Effector CD8-positive, alpha-beta T cell (primary cell): ENCODE measurements at places on chromosomes 7 and 10.

- DNase-seq, result no peak
Observed at GRCh38 chr10:14125564-14125963, 205.2 kb downstream of the FRMD4A start.

- no peak for DNase-seq
Observed at GRCh38 chr7:27109466-27110185, 7.1 kb upstream of the HOXA2 start.

DNA sequence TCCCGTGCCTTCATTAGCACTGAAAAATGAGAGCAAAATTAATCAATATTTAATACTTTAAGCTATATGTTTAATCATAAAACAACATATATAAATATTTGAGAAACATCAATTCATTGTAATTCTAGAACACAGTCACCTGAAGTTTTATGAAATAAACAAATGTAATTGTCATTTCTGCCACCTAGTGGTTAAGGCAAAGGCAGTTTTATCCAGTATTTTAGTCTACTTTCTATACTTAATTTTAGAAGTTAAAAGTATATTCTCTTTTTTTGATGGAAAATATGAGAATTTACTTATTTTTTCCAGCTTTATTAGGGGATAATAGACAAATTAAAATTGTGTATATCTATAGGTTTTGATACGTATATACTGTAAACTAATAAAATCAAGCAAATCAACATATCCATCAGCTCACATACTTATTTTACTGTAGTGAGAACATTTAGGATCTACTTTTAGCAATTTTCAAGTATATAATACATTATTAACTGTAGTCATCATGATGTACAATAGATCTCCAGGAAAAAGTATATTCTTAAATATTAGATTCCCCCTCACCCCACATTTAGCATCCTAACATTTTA lies 16.9 kb downstream of the PCGF6 start:
- DNase-seq, result no peak

- DNase-seq, result no peak
Observed at GRCh38 chr10:122279725-122280141, 8.6 kb downstream of the BTBD16 start.

GRCh38 chr10:71281646-71282322 lies 37.3 kb upstream of the SLC29A3 start:
- DNase-seq, result no peak

- DNase-seq, result no peak
Observed at GRCh38 chr10:56547163-56547562, 186.1 kb upstream of the ZWINT start.

DNA sequence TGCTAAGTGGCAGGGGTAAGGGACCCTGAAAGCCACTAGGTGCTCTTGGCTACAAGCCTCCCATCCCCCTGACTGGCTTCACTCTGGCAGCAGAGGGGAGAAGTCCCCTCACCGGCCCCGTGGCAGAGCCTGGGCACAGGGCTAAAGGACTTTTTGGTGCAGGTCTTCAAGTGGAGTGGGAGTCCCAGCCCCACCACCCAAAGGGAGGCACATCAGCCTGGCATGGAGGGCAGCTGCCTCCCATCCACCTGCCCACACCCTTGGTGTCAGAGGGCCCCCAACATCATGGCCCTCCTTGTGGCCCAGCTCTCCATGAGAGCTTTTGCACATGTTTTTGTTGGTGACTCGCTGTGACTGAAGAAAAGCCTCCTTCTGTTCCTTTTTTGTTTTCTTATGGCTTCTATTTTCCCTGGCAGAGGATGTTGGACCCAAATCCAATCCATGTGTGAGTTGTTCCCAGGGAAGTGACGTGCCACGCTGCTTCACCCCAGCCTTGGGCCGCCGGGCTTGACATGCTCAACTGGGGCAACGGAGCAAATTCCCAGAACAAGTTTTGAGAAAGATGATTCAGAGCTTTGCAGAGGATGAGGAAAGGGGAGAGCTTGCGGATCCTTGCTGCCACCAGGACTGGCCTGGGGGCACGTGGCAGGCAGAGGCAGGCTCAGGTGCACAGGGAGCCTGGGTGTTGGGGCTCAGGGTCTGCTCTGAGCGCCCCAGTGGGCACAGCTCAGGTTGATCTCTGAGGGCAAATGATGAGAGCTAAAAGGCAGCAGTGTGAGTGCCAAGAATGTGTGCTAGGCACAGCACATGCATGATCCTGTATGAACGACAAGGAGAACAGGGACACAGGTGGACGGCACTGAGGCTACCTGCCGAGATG lies 1.9 kb upstream of the AEBP1 start:
- no peak for DNase-seq

GRCh38 chr10:103678178-103678526 lies 177.2 kb downstream of the SH3PXD2A start:
- DNase-seq, result peak; percentile 82

DNA sequence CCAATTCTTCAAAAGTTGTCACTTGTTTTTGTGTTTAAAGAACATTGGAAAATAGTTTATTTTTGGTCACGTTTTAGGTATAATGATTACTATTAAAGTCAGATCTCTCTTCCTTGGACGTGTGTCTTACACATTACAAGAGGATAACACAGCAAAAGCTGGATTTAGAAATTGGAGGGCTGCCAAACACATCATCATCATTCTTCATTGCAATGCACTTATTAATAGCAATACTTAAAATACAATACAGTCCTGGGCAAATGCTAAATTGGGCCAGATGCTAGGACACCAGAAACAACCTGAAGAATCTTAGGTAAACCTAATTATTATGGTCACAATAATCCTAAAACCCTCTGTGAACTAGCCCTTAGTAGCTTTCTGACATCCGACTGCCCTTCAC lies 303.6 kb downstream of the DGKB start:
- no peak for DNase-seq

GRCh38 chr10:21368728-21369425 lies 156.6 kb downstream of the SKIDA1 start:
- no peak for DNase-seq

GRCh38 chr10:73653701-73654100 lies 2.1 kb downstream of the SYNPO2L start:
- no peak for DNase-seq

DNA sequence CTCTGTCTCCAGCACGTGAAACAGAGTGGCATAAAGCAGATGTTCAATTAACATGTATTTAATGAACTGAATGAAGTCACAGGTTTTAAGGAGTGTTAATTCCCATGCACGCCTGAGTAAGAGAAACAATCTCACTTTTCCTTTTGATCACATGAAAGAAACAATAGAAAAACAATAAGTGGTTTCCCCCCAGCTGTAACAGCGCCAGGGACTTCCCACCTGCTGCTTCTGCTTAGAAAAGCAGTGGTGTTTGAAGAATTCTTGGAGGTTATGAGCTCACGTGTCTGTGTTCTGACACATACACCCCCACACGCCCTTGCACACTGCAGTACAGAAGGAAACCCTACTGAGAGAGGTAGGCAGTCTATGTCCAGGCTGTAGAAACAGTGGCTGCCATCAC lies 51.3 kb upstream of the FRMD4A start:
- DNase-seq, result no peak

DNA sequence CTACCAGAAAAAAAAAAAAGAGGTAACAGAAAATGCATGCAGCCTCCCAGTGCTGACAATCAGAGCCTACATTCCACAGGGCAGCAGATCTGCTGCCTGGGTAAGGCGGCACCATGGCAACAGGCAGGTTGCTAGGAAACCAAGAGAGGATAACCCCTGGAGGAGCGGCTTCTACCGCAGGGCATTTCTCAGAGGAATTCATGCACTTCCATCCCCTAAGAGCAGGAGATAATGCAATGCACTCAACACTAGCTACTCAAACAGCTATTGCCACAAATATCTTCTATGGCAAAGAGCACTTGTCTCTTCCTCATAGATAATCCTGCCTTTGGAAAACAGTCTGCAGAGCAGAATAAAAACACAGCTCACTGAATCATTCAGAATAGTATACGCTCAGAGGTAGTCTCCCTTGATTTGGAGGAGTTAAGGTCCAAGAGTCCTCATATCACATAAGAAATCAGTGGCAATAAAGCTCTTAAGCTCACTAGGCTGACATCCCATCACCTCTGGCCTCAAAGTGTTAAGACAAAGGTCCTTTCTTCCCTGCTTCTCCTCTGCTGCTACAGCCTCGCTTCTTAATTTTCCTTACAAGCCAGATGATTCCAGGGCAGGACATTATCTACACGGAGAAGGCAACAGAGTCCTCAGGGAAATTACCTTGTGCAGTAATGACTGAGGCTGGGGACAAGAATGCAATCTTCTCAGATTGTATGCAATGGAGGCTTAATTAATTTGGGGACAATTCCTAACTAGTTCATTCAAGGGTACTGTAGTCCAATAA lies 10.7 kb downstream of the PSAP start:
- DNase-seq, result no peak

DNA sequence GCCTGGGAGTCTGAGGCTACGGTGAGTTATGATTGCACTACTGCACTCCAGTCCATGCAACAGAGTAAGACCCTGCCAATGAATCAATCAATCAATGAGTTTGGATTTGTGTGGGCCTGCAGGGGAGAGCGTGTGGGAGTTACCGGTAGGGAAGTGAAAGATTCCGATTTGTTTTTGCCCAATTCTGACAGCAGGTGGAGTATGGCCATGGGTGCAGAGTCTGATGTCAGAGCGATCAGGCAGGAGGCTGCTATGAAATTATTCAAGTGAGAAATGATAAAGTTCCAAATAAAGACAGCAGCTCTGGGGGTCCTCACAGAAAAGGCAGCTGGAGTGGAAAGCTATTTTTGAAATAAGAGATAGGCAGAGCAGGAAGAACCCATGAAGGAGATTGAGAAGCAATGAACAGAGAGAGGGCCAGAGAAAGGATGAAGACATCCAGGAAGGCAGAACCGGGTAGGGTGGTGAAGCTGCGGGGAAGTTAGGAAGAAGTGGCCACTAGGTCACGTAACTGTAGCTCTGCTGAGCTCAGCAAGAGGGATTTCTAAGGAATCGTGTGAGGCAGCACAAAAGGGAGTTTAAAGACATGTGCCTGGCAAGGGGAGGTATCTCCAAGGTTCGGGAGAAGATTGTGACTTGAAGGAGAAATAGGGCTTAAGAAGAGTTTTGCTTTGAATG lies 93.7 kb upstream of the NMT2 start:
- no peak for DNase-seq

DNA sequence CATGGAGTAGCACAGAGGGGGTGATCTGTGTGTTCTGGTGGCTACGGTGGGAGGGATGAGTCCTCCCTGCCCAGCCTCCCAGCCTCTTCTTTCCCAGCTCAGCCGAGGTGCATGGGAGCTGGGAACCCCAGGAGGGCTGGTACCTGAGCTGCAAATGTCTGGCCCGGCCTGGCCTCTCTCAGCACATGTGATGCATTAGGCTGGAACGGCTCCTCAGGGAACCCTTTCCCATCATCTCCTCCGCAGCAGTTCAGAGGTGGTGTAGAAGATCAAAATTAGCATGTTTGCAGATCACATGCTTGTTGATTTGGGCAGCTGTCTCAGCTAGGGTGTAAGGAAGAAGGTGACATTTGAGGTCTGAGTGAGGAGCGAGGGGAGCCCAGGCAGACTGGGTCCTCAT lies 126.6 kb downstream of the EMX2 start:
- DNase-seq, result no peak

DNA sequence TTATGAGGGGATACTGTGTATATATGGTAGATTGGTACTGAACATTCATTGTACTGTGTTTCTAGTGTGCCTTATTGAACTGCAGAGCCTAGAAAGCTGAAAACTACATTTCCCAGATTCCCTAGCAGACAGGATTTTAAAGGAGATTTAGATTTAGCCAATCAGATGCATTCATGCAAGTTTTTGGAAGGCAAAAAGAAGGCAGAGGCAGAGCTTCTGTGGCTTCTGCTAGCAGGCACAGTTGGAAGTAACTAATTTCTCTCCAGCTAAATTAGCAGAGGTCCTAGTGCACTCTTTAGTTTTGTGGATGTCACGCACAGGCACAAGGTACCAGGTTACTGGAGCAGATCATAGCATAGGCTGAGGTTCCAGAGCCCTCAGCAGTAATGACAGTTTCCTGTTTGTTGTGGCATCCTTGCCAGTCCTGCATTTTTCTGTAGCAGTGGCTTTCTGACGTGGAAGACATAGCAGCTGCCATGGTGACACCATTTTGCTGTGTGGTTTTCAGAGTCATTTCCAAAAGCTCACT lies 83.7 kb upstream of the CCDC71L start:
- no peak for DNase-seq

DNA sequence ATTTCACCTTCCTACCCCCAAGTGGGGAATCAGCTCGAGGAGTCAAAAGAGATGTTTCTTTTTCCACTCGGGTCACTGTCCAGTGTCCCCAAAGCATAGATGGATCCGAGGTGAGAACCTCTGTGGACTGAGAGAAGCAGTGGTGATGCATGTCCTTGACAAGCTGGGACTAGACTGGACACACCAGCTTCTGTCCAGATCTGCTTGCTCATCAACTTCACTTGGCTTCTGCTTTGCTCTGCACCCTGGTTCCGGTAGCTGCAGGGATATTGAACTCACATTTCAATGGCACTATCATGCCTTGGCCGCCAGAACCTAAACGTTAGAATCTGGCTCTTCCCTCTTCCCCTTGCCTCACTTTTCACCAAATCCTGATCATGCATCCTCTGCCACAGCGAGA lies 50.3 kb upstream of the CXCL12 start:
- no peak for DNase-seq

DNA sequence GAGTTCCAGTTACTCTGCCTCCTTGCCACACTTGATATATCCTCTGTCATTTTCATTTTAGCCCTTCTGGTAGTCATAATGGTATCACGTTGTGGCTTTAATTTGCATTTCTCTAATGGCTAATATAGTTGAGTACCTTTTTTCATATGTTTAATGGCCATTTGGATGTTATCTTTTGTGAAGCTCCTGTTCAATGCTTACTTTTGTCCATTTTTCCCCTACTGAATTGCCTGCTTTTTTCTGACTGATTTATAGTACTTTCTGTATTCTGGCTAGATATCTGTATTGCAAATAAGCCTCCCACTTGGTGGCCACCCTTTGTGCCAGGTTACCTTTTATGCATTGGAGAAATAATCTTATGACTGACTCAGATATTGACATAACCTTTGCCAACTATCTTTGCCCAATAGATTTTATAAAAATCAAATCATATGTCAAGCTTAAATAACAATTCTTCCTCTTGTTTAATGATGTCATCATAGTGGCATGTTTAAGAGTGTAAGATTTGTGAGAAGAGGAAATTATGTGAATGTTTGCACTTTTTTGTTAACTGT lies 50.6 kb downstream of the PRPF18 start:
- no peak for DNase-seq

GRCh38 chr7:144908943-144909556 lies 73.2 kb upstream of the TPK1 start:
- DNase-seq, result no peak

DNA sequence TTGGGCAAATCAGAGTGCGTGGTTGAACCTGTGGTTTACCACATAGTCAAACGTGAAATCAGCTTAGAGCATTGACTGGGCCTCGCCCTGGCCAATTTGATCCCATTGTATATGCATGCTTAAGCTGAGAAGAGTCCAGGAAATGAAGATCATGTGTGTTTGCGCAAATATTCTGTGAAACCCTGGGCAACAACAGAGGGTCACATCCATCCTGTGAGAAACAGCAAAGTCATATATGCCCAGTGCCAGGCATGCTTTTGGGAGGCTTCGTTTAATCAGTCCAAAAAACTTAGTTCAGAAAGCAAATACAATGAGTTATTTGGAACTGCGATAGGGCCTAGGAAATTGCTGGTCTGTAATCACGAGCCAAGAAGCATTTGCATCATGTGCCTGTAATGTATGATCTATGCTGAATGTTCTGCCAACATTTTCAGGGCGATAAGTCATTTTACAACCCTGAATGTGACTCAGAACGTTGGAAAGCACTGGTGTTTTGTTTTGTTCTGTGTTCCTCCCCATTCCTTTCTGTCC lies 412.1 kb upstream of the CELF2 start:
- DNase-seq, result no peak

- DNase-seq, result no peak
Observed at GRCh38 chr7:33979807-33980355, 74.5 kb downstream of the BMPER start.

- no peak for DNase-seq
Observed at GRCh38 chr10:78954689-78955088, 114.1 kb upstream of the ZMIZ1 start.
